Epithelial cell of alveolus of lung (primary cell): ENCODE measurements at places on chromosomes 1 and 21. TPM values are rescaled to one million over a fixed set of nuclear protein-coding genes. Genes with fewer than 3 reads are reported as not detected.

Gene SLAMF7
- 0.78 and 2.7 TPM in 2 replicates for total RNA-seq

Gene SH2D2A
- 0.32 and 2.1 TPM in 2 replicates for total RNA-seq

Gene CNIH4
- 38.2 and 65.8 TPM in 2 replicates for total RNA-seq

Gene CFHR1
- not detected in 2 replicates for total RNA-seq

Gene ITLN2
- not detected in 2 replicates for total RNA-seq

Gene DCST1
- not detected in 2 replicates for total RNA-seq

Gene PIGM
- total RNA-seq = 3.7 and 6.0 TPM in 2 replicates

Gene ADAMTS4
- total RNA-seq = 7.4 and 11.0 TPM in 2 replicates

Gene FNDC5
- total RNA-seq = 0.13 and 0.24 TPM in 2 replicates
